ENCODE measurements at places on chromosomes 13 and 19. TPM values are rescaled to one million over a fixed set of nuclear protein-coding genes. Genes with fewer than 3 reads are reported as not detected.

The CBARP gene
- total RNA-seq = 0.83 TPM

DNA sequence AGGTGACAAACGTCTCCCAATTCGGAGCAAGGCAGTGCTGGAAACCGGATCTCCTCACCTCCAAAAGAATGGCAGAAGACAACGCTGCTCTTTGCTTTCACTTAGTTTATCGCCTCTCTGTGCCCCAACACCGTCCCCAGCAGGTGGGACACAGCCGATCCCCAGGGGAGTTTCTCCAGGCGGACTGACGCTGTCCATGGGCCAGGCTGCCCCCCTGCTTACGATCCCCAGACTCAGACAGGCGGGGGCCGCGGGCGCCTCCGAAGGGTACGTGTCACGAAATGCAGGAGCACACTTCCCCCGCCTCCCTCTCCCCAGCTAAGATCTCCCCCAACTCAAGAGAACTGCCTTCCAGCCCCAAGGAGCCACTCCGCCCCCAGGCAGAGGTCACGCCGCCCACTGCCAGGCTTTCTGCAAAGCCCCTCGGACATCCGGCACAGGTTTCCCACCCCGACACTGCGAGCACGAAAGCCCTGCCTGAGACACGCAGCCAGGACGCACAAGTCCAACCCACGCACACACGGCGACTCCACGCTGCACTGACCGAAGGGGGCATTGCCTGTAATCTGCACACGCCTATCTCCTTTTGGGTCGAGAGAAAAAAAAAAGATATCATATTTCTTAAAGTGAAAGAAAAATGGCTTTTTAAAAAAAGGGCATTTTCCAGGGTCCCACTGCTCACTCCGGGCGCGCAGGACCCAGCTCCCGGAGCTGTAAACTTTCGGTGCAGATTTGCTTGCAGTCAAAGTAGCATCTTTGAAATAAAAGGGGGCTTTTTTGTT, 2.0 kb downstream of the SPRY2 start:
- H3K27me3 ChIP-seq = no peaks in the 10 kb centered on the region
- peak; percentile 82 for DNase-seq
- H3K4me1 ChIP-seq = peaks cover 9% of the 10 kb centered on the region
- H3K27ac ChIP-seq = peak overlapping the region; percentile 98
- peak overlapping the region; percentile 97 for H3K4me3 ChIP-seq

The SLC5A5 gene
- not detected for total RNA-seq

DNA sequence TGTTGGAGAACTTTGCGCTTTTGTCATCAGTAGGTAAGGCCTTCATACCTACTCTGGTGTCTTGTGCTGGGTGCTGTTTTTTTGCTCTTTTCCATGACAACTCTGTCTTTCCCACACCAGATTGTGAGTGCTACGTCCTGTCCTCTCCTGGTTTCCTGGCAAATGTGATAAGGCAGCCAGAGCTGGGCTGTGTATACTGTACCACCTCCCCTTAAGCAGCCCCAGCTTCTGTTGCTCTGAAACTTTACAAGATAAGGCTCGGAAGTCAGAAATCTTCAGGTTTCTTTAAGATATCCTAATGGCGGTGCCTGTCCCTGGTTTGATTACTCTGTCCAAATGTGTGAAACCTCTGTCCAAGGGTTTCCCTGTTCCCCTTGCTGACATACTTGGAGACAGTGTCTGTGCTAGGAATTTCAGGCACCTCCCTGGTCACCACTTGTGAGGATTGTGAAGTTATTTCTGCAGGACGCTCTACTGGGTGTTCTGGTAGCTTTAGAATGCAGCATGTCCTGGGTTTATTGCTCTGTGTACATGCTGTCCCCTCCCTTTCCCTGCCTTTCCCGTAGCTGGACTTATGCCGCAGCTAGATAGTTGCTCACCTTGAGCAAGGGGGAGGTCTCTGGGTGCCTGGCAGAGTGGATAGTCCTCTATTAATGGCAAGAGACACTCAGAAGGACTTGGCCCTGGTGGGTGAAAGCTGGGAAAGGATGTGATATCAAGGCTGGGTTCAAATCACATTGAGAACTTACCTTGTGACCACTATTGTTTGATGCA, 7.0 kb downstream of the ZNF749 start:
- no peak overlapping the region for H3K27ac ChIP-seq
- H3K4me3 ChIP-seq = no peak overlapping the region
- no peak for DNase-seq
- no peaks in the 10 kb centered on the region for H3K4me1 ChIP-seq
- H3K27me3 ChIP-seq = no peaks in the 10 kb centered on the region

The ZNF132 gene
- 4.4 TPM for total RNA-seq

The APC2 gene
- 0.37 TPM for total RNA-seq

The NUDT15 gene
- 11.6 TPM for total RNA-seq

The TRAPPC6A gene
- total RNA-seq = 14.0 TPM

- no peak overlapping the region for H3K4me3 ChIP-seq
- DNase-seq = peak; percentile 75
- H3K27ac ChIP-seq = no peak overlapping the region
- no peaks in the 10 kb centered on the region for H3K27me3 ChIP-seq
- no peaks in the 10 kb centered on the region for H3K36me3 ChIP-seq
These were observed 17.0 kb upstream of the PRR20A start for GRCh38 chr13:57123681-57124080.

- peaks cover 6% of the 10 kb centered on the region for H3K27me3 ChIP-seq
- no peak overlapping the region for H3K27ac ChIP-seq
- H3K4me1 ChIP-seq = no peaks in the 10 kb centered on the region
- H3K4me3 ChIP-seq = no peak overlapping the region
These were observed 76.0 kb upstream of the GPR12 start for GRCh38 chr13:26836626-26837025.

The GPC6 gene
- total RNA-seq = 31.4 TPM

DNA sequence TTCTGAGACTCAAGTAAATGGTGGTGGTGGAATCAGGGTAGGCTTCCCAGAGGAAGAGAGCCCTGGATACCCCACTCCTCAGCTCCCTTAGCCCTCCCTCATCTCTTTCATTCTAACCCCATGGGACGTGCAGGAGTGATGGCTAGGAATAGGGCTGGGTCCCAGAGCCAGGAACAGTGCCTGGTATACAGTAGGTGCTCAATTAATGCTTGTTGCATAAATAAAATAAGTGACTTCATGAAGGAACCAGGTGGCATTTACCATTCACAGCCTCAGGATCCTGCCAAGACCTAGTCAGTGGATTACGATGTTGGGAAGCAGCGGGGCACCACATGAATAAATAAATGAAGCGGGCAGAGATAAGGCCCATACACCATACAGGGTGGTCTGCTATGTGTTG, 3.9 kb downstream of the UNC13A start:
- no peak overlapping the region for H3K4me3 ChIP-seq
- no peaks in the 10 kb centered on the region for H3K36me3 ChIP-seq
- no peaks in the 10 kb centered on the region for H3K4me1 ChIP-seq
- no peak overlapping the region for H3K27ac ChIP-seq
- no peak for DNase-seq
